Stimulated activated CD8-positive, alpha-beta memory T cell treated with anti-CD3 and anti-CD28 coated beads, Interleukin-7, amount 100 ng/mL, for 4 hours (primary cell): ENCODE measurements at places on chromosomes 11 and 22.

GRCh38 chr11:1571760-1572196 lies 293 bp downstream of the DUSP8 start:
- no peak for DNase-seq

DNA sequence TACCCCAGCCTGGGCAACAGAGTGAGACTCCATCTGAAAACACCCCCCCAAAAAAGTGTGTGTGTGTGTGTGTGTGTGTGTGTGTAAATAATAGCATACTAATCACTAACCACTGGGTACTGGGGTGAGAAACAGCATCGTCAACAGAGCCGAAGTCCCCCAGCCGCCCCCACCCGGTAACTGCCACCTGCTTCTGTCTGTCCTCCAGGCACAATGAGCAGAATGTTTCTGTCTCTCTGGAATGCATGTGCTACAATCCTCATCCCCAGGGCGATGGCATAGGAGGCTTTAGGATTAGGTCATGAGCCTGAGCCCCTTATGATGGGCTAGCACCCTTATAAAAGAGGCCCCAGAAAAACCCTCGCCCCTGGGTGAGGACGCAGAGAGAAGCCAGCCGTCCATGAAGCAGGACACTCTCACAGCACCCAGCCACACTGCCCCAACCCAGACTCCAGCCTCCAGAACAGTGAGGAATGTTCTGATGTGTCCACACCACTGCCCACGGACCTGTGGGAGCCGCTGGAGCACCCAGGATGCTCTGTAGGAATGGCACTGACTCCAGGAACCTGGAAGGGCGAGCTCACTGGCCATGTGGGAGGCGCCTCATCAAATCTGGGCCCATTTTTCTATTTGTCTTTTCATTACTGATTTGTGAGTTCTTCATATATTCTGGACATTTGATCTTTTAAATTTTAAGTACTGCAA lies 9.9 kb downstream of the TTLL8 start:
- no peak for DNase-seq

DNA sequence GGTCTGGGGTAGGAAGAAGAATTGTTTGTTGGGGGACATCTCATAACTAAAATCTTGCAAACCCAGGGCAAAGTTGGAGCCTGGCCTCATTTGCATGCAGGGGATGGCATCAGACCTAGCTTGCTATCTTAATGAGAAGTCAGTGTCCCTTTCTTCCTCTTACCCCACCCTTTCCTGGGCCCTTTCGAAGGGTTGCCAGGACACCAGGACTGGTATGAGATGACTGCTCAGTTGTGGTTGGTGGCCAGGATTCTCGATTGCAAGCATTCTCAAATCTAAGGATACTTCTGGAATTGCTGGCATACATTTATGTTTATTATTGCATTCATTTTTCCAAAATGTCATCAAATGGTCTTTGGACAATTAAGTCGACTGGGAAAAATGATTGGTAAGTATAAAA lies 131.0 kb downstream of the SLC1A2 start:
- DNase-seq: no peak

DNA sequence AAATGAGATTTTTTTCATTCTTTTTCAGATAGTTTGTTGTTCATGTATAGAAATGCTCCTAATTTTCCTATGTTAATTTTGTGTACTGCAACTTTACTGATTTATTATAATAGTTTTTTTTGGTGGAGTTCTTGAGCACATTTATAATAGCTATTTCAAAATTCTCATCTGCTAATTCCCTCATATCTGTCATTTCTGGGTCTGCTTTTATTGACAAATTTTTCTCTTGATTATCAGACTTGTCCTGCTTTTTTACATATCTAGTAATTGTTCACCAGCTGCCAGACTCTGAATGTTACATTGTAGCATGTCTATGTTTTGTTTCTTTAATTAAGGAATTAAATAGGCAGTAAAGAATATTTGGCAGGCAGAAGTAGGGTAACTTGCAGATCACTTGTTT lies 60.9 kb upstream of the PARVA start:
- DNase-seq: no peak

DNA sequence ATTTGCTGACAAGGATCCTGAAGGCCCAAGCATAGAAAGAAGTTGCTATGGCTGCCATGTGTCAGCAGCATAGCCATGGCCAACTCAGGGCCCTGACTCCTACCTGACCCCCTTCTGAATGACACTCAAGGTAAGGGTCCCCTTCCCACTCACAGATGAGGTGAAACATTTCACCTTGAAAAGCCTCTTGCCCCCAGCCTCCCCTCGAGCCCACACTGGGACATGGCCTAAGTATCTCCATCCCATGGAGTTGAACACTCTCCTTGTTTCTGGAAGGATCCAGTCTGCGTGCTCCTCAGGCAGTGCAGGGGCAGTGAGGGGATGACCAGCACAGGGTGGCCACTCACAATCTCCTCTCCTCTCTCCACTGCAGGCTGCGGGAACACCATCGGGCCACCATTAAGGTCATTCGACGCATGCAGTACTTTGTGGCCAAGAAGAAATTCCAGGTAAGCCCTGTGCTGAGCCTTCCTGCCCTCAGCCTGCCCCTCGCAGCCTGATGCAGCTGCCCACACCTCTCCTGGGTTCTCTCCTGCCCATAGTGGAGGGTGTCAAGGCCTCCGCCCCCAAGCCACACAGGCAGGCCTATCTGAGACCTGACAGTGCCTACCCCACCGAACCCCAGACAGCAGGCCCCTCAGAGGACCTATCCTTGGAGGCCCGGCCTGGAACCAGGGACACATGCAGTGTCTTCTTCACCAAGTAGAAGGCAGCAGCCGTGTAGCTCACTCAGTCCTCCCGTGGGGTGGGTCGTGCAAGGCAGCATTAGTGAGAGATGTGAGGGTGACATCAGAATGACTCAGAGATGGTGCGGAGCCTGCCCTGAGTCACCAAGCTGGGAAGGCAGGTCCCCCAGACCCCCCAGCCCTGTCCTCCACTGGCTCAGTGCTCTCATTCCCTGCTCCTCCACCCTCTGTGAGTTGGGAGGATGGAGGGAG lies 68.9 kb upstream of the KCNQ1OT1 start:
- no peak for DNase-seq

DNA sequence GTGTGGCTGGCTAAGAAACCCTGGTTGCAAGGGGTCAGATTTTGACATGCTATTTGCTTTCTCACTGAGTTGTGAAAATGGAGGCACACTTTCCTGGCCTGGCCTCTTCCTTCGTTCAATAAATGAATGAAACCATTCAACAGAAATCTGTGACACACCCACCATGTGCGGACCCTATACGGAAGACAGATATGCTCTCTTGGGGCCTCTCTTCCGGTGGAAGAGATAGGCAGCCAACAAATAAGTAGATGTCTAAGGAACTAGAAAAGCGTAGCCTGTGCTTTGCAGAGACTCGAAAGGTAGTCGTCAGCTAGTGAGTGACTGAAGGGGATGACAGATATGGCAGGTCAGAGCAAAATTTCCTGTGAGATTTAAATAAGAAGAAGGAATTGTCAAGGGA lies 5.3 kb downstream of the KCNQ1OT1 start:
- DNase-seq: no peak

- DNase-seq: no peak
Measured at GRCh38 chr11:109644152-109644551, 222.2 kb downstream of the C11orf87 start.

GRCh38 chr11:21494946-21495345 lies 697.9 kb upstream of the ANO5 start:
- no peak for DNase-seq

GRCh38 chr11:72996959-72997358 lies 145.2 kb downstream of the FCHSD2 start:
- no peak for DNase-seq

DNA sequence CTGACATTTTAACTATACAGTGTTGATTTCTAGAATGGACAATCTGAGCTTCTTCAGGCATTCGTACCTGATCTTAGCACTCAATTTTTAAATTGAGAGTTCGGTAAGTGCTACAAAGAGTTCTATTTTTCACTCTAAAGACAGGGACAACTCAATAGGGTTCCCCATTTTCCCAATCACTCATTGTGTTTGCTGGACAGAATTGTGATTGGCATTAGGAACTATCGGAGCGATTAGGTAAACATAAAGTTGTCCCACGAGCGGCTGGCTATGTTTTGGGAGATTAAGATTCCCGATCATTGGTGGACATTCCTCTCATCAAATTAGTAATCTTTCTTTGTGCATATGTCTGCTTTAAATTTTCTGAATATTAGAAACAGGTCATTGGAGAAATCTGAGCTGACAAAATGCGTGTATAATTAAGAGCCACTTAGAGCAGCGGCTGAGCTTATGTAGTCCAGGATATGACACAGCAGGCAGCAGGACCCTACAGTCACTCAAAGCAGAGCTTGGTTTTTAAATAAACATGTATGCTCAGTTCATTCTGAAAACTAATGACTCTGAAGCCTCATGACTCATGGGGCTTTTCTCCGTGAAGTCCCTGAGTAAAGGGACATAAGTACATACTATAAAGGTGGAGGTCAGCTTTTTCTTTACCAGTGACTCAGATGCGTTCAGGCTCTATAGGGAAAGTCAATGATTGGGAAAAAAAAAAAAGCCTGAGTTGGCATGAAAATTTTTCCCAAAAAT lies 109.4 kb downstream of the GRIA4 start:
- no peak for DNase-seq

DNA sequence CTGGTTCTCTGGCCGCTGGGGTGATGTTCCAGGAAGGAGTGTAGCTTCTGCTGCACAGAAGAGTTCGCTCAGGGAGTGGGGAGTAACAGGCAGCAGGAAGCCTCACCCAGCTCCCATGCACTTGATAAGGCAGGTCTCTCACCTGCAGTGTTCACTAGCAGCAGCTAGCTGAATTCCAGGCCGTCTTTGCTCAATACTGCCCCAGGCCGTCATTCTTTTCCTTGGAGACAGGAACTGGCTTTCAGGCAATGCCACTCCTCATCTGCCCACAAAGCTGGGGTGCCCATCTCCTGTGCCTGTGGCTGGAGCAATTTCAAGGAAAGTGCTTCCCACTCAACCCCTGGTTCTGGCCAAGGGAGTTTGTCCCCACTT lies 66.1 kb downstream of the ARHGAP42 start:
- DNase-seq: no peak

GRCh38 chr11:67290801-67291200 lies 1.7 kb downstream of the ANKRD13D start:
- no peak for DNase-seq
